T follicular helper cell (primary cell): ENCODE measurements at places on chromosomes 12 and 14.

- no peak for DNase-seq
Measured at GRCh38 chr12:49515266-49515665, 23.6 kb upstream of the KCNH3 start.

DNA sequence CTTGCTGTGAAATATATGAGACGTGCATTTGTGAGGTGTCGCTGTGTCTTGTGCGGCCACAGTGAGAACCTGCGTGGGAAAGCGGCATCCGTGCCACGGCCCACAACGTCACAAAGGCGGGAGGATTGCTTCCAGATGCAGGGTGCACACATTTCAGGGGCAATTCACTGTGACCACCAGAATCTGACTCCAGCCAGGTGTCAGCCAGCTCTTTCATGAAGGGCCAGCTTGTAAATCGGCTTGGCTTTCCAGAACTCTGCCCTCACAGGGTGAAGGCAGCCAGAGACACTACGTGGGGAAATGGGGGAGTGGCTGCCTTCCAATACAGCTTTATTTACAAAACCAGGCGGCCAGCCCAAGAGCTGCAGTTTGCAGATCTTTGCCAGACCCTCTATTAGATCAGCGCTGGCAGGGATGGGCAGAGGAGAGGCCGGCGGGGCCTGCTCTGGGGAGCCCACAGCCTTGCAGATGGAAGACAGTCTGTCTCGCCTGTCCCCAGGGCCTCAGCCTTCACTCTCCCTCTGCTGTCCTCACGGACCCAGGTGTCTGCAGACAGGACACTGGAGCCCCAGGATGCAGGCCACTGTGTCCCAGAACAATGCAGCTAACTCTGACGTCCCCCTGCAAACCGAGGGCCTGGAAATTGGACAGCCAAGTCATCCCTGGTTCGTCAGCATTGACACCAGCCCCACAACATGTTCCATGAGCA is 53.5 kb downstream of the ADGRD1 start:
- no peak for DNase-seq

- no peak for DNase-seq
Measured at GRCh38 chr12:15336768-15337553, 14.7 kb downstream of the PTPRO start.

DNA sequence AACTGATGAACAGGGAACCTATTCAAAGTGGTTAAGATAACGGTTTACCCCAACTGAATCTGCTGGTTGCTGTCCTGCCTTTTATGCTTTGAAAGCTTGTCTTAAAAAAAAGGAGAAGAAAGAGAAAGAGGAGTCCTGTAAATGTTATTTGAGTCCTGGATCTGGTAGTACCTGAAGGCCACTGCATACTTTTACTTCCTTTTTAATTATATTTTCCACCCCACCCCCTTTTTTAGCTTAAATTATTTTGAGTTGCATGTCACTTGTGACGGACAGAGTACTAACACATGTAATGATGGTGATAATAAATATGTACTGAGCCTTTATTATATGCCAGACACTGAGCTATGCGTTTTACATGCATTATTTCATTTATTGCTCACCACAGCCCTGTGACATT is 2.5 kb upstream of the AMIGO2 start:
- DNase-seq, result no peak

DNA sequence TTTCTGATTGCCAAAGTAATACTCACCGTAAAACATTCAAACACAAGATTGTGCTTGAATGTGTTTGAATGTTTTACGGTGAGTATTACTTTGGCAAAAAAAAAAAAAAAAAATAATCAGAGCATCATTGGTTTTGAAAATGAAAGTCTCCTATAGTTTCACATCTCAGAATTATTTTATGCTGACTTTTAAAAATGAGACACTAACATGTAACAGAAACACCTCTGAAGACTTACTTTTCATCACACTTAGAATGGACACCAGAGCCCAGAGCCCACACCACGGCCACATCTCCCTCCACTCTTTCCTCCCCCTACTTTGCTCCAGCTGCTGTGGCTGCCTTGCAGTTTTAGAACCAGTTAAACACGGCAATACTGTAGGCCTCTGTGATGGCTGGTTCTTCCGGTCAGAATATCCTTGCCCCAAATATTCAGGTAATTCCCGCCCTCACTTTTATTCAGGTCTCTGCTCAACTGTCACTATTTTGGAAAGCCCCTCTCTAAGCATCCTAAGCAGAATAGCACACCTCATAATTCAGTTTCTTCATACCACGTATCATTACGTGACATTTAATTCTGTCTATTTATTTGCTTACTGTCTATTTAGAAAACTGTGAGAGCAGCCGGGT is 138.9 kb upstream of the MAX start:
- DNase-seq, result no peak

DNA sequence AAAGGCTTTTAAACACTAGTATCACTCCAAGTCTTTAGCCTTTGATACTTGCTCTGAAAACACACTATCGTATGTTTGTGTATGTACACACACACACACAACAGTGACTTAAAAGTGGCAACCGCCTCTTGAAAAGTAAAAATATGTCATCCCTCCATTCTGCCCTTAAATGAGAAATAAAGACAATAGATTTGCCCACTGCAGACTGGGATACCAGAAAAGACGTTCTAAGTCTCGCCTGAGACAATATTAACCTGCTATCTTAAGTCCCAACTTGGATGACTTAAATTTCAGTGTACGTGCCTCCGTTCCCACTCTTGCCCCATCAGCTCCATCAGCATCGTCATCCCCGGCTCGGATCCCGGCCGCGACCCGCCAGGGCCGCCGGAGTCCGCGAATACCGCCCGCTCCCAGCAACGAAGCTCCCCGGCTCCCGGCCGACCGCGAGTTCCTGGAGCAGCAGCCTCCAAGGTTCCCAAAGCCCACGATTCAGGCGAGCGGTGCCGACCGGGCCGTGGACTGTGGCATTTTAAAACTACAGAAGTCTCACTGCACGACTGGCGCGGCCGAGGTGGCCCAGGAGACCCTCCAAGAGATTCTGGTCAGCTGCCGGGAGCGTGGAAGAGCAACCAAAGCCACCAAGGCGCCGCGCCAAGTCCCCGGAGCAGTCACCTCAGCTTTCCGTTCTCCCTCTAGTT is 2.8 kb upstream of the ARID2 start:
- peak; percentile 10 for DNase-seq

GRCh38 chr14:51726166-51726899 is 74.6 kb downstream of the FRMD6 start:
- DNase-seq, result no peak

GRCh38 chr14:99230208-99231151 is 41.5 kb downstream of the BCL11B start:
- DNase-seq, result peak; percentile 84

GRCh38 chr12:95637471-95638155 is 86.3 kb upstream of the USP44 start:
- no peak for DNase-seq

- no peak for DNase-seq
Measured at GRCh38 chr14:30698463-30698862, 76.3 kb downstream of the SCFD1 start.

DNA sequence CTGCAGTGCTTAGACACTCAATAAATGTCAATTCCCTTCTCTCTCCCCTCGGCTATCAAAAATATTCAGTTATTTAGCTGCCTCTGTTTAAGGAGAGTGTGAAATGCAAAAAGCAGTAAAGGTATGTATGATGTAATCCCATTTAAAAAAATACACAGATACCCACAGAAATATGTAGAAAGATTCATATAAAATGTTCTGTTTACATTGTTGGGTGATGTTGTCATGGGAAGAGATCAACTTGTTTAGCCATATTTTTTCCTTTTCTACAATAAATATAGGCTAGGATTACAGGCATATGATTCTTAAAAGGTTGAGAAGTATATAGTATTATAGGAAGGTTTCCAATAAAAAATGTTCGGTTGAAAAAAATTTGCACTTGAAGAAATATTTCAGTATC is 7.8 kb downstream of the PPP2R3C start:
- no peak for DNase-seq

DNA sequence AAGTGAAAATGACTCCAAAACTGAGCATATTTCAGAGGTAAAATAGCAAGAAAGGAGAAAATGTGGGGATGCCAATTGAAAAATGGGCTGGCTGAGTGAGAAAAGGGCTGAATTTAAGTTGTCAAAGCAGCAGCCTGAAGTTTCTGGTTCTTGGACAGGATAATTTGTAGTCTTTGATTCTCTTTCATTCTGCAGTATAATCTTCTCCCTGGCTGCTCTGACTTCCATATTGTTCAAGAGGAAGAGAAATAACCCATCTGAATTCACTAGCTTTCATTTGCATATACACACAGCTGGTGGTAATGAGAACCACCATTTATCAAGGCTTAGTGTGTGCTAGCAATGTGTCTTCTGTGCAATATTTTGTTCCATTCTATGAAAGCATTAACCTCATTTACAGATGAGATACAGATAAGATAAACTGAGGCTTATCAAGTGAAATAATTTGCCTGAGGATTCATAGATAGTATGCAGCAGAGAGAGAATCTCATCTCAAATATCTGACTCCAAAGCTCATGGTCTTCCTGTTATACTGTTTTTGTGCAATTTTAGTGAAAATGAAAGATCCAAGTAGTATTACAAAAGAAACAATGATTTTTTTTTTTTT is 184.2 kb downstream of the TMTC2 start:
- no peak for DNase-seq

DNA sequence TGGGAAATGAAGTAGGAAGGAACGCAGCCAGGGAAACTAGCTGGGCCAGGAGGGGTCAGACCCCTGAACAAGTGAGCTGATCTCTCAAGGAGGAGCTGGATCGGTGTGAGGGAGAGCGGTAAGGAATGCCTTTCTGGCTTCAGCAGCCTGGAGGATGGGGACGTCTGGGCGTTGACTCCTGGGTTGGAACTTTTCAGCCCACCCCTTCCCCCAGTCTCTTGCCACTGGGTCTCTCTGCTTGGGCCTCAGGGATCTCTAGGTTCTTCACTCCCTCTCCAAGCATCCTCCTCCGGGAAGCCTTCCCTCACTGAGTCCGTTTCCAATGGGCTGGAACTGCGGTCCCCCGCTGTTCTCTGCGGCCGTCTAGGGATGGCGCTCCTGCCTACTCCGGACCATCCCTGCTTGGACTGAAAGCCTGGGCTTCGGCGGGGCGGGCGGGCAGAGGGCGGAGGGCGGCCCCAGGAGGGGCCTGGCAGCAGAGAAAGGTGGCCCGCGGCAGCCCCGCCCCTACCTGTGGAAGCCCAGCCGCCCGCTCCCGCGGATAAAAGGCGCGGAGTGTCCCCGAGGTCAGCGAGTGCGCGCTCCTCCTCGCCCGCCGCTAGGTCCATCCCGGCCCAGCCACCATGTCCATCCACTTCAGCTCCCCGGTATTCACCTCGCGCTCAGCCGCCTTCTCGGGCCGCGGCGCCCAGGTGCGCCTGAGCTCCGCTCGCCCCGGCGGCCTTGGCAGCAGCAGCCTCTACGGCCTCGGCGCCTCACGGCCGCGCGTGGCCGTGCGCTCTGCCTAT is at the start of gene KRT7:
TSS of gene KRT7 (plus strand) at position 570 of the 788 bp plus-strand sequence. CDS start at position 624, 54 bp downstream.
- no peak for DNase-seq

DNA sequence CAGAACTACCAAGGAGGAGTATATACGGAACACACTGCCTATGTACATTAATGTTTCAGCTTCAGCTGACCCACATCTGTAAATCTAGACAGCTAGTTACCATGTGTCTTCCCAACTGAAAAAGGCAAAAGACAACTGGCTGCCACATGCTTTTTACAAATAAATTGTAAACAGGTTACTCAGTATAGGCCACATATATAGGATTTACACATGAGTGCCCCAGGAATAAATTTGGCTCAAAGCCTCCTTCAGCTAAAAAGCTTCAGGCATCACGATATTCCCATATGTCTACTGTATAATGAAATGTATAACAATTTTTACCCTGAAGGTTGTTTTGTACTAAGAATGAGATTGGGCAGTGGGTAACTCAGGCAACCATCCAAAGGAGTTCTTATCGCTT is 175.9 kb upstream of the BMP4 start:
- no peak for DNase-seq

- no peak for DNase-seq
Measured at GRCh38 chr12:124786061-124786964, 77.4 kb downstream of the SCARB1 start.

DNA sequence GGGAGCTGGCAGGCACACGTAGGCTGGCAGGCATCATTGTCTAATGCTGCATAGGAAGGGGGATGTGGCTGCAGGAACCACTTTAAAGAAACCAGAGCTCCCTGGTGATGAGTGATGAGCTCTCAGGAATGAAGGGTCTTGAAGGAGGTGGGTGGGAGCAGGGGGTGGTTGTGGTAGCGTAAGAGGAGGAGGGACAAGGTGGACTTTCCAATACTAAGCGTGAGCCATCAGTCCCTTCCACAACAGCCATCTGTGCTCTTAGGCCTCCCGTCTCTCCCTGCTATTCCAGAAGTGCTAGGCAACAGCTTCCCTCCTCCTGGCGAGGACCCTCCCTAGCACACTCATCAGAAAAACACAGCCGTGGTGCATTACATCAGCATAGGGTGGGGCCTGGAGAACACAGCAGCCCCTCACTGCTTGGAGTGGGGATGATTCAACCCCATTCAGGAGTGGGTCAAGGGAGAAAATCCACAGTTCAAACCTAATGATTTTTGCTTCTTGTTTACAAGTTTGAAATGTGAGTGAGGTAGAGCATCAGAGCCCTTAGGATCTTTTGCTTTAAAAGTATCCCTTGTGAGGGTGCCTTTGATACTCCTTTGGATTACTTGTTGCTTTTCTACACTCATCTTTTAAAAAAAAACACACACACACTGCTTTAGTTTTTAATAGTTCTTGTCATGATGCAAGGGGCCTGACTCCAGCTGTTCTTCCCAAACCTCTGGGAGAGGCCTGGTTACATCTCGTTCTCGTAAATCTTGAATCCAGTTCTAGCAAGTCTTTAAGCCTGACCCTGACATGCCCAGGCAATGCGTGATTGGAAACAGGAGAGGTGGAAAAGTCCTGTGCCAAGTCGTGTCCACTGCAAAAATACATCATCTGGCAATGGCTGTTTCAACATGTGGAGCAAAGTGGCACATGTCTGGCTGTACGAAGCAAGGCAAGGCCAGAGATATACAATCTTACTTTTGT is 356.4 kb upstream of the DDHD1 start:
- no peak for DNase-seq

DNA sequence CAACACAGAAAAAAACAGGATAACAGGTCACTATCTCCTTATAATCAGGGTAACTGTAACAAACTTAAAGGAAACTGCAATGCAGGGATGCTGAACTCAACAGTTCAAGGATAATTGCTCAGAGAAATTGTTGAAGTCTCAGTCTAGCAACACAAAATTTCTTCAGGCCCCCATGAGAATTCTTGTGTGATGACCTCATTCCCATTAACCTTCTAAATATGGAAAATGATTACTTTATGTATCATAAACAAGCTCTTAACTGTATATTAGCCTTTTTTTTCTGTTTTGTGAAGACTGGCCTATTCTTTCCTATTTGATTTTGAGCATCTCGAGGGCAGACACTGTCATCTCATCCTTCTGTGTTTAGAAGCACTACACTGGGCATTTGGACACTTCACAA is 47.1 kb downstream of the IGF1 start:
- no peak for DNase-seq

DNA sequence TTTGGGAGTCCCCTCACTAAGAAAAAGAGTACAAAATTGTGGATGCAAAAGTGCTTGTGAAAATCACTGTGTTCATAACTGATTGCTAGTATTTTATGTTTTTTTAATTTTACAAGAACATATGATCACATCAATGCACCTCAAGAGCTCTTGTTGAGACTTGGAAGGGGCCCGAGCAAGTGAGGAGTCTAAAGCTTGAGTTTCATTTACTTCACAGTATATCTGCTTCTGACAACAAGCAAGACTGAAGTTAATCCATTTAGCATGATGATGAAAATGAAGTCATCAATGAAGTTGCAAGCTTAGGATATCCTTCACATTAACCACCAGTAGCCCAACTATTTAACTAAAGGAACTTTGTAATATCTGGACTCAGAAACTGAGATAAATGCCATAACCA is 182.5 kb upstream of the DIO2 start:
- no peak for DNase-seq
